ENCODE measurements at places on chromosomes 5 and 9. TPM values are rescaled to one million over a fixed set of nuclear protein-coding genes. Genes with fewer than 3 reads are reported as not detected.
A peak's percentile ranks its signal among the peaks of the same experiment; 100 is the strongest.

DNA sequence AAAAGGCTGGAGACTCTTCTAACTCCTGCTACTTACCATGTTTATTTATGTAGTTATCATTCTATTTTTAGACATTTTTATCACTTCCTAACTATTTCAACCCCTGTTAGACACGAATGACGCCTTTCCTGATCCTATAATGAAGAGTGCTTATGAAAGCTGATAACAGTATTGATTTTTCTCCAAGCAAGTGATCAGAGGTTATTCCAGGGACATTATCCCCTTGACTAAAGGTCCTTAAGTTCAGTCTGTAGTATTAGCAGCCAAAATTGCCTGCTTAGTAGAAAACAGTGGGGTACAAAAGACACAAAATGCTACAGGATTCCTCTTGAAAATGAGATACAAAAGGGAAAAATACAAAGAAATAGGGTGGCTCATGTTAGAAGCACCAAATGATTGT is 235.6 kb downstream of the DNAH5 start:
- no peak for DNase-seq

DNA sequence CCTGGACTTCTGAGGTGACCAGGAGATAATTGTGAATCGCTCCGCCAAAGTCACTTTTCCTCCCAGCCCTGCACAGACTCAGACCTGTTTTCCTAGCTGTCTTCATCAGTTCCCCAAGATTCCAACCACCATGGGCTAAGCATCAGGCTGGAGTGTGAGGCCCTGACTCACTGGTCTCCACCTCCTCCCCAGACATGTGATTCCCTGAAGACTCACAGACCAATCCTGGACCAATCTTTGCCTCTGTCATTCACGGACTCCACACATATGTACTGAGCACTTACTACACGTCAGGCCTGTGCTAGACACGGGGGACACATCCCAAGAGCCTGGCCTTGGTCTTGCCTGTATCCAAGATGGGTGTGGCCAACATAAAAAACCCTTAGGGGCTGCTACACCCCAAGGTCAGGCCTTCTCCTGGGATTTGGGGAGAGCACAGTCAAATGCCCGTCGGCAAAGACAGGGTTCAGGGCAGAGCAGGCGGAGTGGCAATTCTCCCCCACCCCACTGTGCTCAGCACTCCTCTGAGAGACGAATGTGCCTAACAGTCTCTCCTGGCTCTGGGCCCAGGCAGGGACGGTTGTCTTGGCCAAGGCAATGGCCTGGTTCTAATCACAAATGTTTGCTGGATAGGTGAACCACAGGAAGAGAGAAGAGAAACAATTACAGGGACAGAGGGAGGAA is 11.9 kb downstream of the EEIG1 start:
- peak; percentile 55 for DNase-seq

PIP5KL1 gene
- 0.60 TPM for total RNA-seq

MIGA2 gene
- total RNA-seq, result 13.5 TPM

DNA sequence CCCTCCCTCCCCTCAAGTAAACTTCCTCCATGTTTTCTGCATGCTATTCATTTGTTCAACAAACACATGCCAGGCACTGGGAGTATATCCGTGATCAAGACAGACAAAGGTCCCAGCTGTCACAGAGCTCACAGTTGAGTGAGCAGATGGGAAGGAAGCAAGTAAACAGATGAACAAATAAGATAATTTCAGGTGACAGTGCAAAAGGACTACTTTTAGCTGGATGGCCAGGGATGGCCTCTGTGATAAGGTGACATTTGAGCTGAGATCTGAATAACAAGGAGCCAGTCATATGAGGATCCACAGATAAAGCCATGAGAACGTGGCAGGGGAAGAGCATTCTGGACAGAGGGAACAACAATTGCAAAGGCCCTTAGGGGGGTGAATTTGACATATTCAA is 121.7 kb upstream of the RAD23B start:
- DNase-seq, result no peak

DNA sequence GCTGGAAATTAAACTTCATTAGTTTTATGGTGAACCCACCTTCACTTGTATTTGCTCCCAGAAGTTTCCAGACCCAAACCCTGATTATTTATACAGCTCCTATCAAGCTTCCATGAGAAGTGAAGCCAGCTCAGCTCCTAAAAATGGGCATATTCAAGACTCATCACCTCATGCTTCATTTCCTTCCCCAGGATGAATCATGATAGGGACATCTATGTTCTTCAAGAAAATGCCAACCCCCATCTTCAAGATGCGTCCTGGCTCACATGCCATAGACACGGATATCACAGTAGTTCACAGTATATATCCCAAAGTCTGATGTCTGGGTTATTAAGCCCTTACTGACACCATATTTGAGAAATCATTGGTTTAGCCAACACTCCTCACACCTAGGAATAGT is 217.6 kb downstream of the NPR3 start:
- no peak for DNase-seq

GRCh38 chr5:8844847-8845246 is 701.0 kb downstream of the SEMA5A start:
- DNase-seq, result peak; percentile 61

- no peak for DNase-seq
Observed at GRCh38 chr5:75723378-75723777, 6.1 kb upstream of the POC5 start.
